Brain microvascular endothelial cell (primary cell): ENCODE measurements at places on chromosomes 6 and 20.
A peak's percentile ranks its signal among the peaks of the same experiment; 100 is the strongest.

DNA sequence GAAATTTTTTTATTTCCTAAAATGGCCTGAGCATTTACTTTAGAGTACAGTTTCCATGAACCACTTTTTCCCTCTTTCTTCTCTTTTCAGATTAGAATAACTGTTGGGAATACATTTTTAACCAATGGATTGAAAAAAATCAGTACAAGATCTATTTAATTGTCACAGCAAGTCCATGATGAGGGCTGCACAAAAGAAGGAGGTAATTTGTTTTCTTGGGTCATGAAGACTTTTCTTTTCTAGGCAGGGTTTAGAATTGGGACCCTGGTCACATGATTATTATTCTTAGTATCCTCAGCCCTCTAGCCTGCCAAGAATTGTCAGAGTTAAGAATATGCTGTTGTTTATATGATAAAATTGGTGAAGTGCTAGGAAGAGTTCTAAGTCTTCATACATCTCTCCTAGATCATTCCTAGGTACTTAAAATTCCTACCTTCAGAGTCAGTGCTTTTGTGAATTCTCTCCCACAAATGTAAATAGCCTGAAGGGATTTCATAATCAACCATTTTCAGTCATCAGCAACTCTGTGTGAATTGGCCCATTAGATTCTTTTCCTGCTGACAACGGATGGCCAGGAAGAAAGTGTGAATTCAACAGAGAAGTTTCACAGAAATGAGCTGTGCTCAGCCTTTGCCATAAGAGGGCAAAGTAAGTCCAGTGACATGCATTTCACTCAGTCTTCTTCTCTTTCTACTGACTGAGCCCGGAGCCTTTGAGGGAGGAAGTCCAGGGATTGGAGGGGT lies 32.4 kb upstream of the TPBG start:
- no peak for DNase-seq

DNA sequence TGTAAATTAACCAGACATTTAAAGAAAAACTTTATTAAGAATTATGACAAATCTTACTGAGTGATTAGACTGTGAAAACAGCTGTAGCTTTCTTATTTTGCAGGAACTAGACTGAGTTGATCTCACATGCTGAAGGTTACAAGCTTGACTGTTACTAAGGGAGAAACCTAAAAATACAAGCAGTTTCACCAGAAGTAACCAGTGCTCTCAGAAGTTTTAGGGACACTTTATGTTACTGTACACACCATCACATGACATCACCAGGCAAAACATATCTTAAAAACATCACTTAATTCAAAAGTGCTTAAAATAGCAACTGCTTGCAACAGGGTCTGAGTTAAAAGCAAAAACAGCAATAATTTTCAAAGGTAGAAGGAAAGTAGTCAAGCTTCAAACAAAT lies 5.4 kb downstream of the FBXO30 start:
- no peak for DNase-seq

DNA sequence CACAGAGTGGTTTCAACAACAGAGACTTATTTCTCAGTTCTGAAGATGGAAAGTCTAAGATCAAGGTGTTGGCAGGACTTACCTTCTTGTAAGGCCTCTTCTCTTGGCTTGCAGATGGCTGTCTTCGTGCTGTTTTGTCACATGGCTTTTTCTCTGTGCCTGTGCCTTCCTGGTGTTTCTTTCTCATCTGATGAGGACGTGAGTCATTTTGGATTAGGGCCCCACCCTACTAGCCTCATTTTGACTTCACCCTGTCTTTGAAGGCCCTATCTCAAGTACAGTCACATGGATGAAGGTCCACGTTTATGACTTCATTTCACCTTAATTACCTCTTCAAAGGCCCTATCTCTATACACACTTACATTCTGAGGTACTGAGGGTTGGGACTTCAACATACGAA lies 41.4 kb upstream of the LAMA2 start:
- no peak for DNase-seq

DNA sequence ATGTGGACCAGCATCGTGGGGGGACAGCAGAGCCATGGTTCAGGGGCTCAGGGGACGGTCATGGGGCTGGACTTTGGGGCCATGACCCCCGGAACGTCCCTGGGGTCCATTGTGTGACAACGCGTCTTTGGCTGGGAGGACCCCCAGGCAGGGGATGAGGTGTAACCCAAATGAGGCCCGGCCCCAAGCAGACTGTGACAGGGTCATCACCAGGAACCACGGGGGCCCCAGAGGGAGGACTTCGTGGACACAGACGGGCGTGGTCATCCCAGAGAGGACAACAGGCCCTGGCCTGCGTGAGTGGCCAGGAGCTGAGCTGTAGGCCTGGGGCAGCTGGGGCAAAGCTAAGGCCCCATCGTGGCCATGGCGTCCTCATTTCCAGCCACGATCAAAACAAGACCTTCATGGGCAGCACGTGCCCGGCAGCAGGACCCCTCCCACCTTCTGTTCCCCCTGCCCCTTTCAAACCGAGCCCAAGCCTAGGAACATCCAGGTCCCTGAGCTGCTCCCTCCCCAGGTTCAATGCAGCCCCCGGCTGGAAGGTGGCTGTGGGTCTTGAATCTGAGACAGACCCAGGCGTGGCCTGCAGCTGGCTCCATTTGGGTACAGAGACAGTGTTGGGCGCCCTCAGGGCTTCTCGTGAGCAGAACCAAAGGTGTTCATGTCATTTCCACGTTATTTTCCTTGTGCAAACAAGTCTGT lies 187.8 kb downstream of the TAF4 start:
- DNase-seq, result no peak

- no peak for DNase-seq
Observed at GRCh38 chr20:55935448-55936208, 69.7 kb downstream of the CBLN4 start.

DNA sequence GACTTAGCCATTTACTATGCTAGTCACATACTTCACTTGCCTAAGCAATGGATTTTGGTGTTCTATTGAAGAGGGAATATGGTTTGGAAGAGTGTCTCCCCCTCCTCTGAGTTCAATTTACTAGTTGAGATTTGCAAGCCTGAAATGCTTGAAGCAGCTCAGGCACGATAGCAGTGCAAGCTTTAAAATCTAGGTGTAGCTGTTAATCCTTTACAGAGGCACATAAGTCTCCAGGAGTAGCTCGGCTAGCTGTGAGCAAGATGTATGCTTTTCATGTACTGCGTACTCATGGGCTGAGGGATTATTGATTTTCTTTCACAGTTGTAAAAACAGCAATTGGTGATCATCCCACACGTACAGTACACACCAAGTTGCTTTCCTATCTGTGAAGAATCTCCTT lies 726 bp downstream of the FLRT3 start:
- peak; percentile 10 for DNase-seq

GRCh38 chr6:139028215-139028657 lies 309 bp upstream of the ABRACL start:
- no peak for DNase-seq

DNA sequence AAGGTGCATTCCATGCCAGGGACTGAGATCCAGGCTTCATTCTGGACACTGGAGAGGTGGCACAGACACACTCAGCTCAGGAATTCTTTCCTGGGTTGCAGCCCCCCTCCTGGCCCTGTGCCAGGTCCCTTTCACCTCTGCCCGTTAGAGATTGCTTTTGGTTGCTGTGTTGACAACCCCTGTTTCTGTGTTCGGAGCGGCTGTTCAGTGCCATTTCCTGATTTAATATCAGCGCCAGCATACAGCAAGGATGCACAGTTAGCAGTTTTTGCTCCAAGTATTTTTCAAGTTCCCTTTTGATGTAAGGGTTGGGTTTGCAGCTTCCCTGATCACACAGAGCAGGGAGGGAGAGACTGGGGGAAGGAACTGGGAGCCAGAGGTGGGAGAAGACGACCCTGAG lies 8.5 kb upstream of the MAFB start:
- no peak for DNase-seq

- no peak for DNase-seq
Observed at GRCh38 chr6:1263850-1264377, 48.0 kb upstream of the FOXQ1 start.

DNA sequence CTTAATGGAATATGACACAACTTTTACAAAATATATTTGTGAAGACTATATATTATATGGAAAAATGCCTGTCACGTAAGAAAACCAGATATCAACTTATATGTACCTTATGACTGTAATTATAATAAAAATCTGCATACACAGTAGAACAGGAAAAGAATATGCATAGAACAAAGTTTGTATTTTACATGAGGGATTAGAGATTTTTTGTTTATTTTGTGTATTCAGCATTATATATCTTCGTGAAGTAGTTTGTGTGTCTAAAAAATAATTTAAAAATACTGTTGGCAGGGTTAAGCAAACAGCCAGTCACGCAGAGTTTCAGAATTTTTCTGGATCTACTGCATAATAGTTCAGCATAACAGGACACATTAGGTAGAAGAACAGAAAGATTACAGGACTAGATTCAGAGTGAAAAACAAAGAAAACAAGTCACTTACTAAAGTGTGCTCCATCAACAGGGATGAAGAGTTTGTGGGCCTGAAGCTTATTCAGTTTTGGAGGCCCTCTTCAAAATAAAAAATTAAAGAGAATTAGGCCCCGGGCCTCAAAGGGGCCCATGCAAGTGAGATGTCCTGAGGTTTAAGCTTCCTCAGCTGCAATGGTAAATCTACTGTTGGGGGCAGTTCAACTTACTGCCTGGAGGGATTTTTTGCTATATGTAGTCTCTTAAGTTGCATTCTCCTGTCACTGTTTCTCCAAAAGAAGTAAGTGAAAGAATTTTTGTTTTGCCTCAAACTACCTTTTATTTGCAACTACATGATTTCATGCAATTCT lies 16.3 kb downstream of the TXLNB start:
- DNase-seq, result no peak

DNA sequence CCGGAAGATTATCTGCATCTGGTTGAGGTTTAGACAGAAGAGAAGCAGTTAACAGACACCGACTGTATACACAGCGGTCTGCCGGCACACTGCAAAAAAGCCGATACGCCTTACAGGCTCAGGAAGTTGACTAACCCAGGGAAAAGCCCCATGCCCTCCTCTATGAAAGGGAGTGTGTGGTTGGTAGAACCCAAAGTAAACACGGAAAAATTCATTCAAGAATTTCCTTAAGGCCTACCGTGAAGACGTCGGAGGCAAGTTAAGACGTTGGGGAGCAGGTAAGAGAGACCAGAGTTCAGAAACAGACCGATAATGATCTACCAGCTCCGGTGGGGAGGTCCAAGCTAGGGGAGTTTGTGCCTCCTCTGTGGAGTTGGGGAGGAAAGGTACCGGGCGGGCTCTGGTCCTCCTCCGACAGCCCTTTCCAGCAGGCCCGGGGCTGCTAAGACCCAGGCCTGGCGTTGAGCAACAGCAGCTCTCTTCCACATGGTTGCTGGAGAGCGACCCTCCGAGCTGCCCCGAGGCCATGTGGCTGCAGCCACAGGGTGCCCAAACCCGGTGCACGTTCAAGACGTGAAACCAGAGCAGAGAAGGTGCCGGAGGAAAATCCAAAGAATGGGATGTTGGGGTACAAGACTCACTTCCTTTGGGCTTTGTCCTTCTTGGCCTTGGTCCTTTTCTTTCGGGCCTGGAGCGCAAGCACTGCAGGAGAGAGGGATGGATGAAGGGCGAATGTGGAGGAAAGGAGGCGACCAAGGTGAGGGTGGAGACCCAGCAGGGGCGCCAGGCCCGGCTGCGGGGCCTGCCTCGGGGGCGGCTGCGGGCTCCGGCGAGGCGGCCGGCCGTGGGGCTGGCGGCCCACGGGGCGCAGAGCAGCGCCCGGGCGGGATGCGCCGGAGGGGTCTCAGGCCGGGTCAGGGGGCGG lies 809 bp downstream of the SRPK1 start:
- peak; percentile 63 for DNase-seq

- no peak for DNase-seq
Observed at GRCh38 chr6:169972101-169972651, 220.8 kb downstream of the ERMARD start.

- peak; percentile 35 for DNase-seq
Observed at GRCh38 chr6:117547688-117548621, 54.4 kb downstream of the GOPC start.

DNA sequence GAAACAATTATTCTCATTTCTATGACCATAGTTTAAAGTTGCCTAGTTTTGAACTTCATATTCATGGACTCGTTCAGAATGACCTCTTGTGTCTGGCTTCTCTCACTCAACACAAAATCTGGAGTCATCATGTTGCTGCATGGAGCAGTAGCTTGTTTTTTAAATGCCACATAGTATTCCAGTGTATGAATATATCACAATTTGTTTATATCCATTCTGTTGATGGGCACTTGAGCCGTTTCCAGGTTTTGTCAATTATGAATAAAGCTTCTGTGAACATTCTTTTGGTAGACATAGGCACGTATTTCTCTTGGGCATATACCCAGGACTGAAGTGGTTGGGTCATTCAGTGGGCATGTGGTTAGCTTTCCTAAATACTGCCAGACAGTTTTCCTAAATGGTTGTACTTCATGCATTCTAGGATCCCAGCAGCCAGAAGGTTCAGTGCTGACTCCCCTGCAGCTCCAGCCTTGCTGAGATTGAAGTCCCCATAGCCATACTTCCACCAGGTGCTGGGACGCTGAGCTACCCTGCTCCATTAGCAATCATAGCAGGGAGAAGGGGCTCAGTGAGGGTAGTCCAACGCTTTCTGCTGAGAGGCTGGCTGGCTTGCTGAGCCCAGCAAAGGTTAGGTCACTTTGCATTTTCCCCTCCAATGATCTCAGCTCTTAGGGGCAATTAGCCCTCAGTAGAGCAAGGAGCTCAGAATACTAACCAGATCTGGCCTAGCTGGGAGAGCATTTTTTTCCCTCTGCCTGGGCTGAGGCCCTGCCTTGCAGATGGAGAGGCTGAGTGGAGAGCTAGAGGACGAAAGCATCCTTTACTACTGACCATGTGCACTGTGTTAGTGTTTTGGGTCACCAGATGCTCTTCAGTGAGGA lies 35.7 kb upstream of the CTNNBL1 start:
- no peak for DNase-seq

DNA sequence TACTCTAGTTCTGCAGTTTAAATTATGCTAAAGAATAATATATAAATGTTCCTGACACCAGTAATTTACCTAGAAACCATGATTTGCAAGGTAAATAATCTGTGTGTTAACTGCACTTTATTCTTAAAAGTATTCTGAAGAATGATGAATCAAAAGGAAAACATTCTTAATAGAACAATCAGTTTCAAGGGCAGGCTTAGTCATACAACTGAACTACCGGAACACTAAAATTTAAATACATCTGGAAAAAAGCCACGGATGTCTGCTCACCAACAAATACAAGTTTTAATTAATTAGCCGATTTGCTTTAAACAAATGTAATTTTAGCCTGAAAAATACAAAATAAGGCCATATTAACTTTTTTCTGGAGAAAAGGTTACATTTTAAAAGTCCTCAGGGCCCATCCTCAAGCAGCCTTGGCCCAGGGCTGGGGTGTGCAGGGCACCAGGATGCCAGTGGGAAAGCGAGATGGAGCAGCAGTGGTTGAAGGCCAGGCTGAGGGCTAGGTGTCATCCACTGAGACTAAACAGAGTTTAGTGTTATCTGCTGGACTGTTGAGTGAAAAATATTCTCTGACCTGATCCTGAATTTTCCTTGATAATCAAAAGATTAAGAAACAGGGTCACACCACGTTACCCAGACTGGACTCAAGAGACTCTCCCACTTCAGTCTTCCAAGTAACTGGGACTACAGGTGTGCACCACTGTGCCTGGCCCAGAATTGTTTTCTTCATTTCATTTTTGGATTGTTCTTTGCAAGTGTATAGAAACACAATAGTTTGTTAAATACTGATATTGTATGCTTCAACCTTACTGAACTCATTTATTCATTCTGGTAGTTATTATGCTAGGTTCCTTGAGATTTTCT lies 88.2 kb upstream of the DST start:
- peak; percentile 39 for DNase-seq

GRCh38 chr6:127634178-127634577 lies 57.2 kb downstream of the C6orf58 start:
- DNase-seq, result no peak

- no peak for DNase-seq
Observed at GRCh38 chr6:37507690-37508421, 8.2 kb upstream of the CCDC167 start.

- no peak for DNase-seq
Observed at GRCh38 chr6:84095156-84095555, 61.6 kb downstream of the MRAP2 start.
